ENCODE measurements at places on chromosomes 11 and 22.

GRCh38 chr22:41929418-41929810, 2.8 kb upstream of the TNFRSF13C start:
- no peak for DNase-seq
- no peaks in the 10 kb centered on the region for H3K27me3 ChIP-seq
- H3K27ac ChIP-seq: no peak overlapping the region
- H3K36me3 ChIP-seq: no peaks in the 10 kb centered on the region
- H3K4me1 ChIP-seq: peaks cover 10% of the 10 kb centered on the region

- H3K36me3 ChIP-seq: no peaks in the 10 kb centered on the region
- H3K27ac ChIP-seq: no peak overlapping the region
- no peak overlapping the region for H3K4me3 ChIP-seq
- H3K4me1 ChIP-seq: peaks cover 11% of the 10 kb centered on the region
- DNase-seq: no peak
Measured at GRCh38 chr22:30445438-30446145, 20.0 kb downstream of the MTFP1 start.

GRCh38 chr11:77345621-77346020, 44.1 kb upstream of the GDPD4 start:
- no peaks in the 10 kb centered on the region for H3K4me1 ChIP-seq
- no peak overlapping the region for H3K4me3 ChIP-seq
- H3K27ac ChIP-seq: no peak overlapping the region
- DNase-seq: no peak
- H3K27me3 ChIP-seq: no peaks in the 10 kb centered on the region

GRCh38 chr11:118145285-118146227, 7.1 kb downstream of the SCN4B start:
- H3K36me3 ChIP-seq: no peaks in the 10 kb centered on the region
- DNase-seq: peak; percentile 88
- H3K27ac ChIP-seq: no peak overlapping the region

GRCh38 chr11:112159098-112160065, 4.5 kb downstream of the IL18 start:
- DNase-seq: no peak
- H3K36me3 ChIP-seq: no peaks in the 10 kb centered on the region
- no peaks in the 10 kb centered on the region for H3K27me3 ChIP-seq
- H3K27ac ChIP-seq: no peak overlapping the region
- no peaks in the 10 kb centered on the region for H3K4me1 ChIP-seq
- no peak overlapping the region for H3K4me3 ChIP-seq

All from CD8-positive, alpha-beta memory T cell (primary cell).